Osteocyte (in vitro differentiated cells): ENCODE measurements at places on chromosomes 13 and 19. TPM values are rescaled to one million over a fixed set of nuclear protein-coding genes. Genes with fewer than 3 reads are reported as not detected.

GRCh38 chr13:20363172-20363571, 131.1 kb upstream of the GJB6 start:
- no peak for DNase-seq

GRCh38 chr19:30669329-30670010, 297.3 kb downstream of the ZNF536 start:
- DNase-seq: peak; percentile 89

DNA sequence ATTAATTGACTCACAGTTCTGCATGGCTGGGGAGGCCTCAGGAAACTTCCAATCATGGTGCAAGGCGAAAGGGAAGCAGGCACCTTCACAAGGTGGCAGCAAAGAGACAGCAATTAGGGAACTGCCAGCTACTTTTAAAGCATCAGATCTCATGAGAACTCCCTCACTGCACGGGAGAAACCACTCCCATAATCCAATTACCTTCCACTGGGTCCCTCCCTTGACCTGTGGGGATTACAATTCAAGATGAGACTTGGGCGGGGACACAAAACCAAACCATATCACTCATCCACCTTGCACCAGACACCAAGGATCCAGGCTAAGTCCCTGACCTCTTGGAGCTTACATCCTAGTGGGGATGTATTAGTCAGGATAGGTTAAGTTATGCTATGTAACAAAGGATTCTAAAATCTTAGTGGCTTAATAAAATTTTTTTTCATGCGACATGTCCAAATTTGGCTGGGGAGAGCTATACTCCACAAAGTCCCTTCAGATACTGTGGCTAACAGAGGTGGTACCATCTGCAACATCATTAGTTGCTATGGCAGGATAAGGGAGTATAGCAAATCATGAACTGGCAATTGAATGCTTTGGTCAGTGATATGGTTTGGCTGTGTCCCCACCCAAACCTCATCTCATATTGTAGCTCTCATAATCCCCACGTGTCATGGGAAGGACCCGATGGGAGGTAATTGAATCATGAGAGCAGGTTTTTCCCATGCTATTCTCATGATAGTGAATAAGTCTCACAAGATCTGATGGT, 8.3 kb upstream of the FAM187B start:
- DNase-seq: peak; percentile 7

DNA sequence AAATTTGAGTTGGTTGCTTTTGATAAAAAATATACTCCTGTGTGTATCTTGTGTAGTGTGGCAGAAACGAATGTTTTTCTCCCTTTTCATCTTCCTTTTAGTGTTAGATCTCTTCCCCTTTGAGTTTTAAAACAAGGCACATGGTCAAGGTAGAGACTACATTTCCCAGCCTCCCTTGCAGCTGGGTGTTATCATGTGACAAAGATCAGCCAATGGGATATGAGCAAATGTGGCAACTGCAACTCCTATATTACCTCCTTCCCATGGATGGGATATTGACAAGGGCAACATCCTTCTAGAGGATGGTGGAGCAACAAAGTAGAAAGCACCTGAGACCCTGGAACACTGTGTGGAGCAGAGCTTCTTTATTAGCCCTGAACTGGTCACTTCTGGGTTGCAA, 42.4 kb downstream of the ADGRE3 start:
- DNase-seq: no peak

- no peak for DNase-seq
These were observed 14.1 kb upstream of the RELB start for GRCh38 chr19:44987148-44987675.

DNA sequence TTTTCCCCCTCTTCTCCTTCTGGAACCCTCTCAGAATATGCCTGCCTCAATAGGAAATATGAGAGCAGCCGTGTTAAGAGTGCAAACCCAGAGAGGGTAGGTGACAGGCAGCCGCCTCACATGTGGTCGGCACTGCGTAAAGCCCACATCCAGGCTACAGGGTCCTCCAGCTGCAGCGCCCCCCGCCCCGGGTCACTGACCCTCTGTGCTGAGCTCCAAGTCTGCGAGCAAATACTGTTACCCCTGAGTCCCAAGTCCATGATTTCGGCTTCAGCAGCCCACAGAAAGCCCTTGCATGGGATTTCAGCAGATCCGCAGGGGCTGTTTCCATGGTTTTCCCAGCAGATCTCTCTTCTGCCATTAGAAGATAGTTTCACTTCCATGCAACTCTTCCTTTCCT, 186.9 kb upstream of the IRS2 start:
- DNase-seq: no peak

DNA sequence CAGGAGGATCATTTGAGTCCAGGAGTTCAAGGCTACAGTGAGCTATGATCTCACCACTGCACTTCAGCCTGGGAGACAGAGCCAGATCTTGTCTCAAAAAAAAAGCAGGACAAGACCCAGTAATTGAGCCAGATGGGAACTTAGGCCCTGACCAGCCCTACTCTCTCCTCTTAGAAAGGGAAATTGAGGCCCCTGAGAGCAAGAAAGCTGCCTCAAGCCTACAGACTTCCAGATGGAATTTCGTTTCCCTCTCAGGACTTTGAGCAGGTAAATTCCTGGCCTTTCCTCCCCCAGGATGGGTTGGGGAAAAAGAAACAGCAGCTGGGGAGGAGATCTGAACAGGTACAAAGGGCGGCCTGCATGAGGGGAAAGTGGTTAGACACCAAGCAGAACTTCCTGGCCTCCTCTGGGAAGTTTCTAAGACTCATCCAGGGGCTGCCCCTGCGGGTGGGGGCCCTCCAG, 3.6 kb upstream of the BCL3 start:
- DNase-seq: no peak

- DNase-seq: no peak
These were observed 66.1 kb downstream of the LHFPL6 start for GRCh38 chr13:39536906-39537305.

DNA sequence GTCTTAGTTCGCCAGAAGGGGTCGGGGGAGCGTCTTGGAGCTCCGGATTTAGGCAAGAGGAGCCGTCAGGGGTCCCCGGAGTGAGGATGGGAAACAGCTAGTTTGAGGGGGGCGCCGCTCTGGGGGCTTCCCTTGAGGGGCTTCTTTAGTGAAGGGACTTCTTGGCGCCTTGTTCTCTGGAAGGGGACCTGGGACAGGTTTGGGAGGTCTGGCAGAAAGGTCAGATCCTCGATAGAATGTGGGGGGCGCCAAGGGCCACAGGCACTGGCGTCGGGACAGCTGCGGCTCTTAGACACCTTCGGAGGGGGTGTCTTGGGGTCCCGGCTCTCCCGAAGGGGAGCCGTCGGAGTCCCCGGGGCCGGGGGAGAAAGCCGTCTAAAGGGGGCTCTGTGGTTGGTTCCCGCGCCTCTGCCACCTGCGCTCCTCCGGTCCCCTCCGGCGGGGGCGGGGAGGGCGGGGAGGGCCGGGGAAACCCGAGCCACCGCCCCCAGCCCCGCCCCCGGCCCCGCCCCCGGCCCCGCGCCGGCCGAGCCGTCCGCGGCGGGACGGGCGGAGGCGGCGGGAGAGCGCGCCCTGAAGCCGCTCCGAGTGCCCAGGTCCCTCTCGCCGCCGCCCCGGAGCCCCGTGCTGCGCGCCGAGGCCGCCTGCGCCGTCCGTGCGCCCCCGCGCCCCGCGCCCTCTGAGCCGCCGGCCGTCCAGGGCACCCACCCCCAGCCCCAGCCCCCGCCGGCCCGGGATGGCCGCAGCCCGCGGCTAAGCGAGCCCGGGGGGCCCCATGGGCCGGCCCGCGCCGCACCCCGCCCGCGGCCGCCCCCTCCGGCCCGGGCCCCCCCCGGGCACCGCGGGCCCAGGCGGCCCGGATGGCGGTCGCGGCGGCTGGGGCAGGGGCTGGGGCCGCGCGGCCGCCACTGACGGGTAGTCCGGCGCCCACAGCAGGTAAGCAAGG, at the start of gene NRTN:
TSS of gene NRTN (plus strand) at position 552 of the 946 bp plus-strand sequence. CDS start 19,099 bp downstream, outside the sequence.
- no peak for DNase-seq

DNA sequence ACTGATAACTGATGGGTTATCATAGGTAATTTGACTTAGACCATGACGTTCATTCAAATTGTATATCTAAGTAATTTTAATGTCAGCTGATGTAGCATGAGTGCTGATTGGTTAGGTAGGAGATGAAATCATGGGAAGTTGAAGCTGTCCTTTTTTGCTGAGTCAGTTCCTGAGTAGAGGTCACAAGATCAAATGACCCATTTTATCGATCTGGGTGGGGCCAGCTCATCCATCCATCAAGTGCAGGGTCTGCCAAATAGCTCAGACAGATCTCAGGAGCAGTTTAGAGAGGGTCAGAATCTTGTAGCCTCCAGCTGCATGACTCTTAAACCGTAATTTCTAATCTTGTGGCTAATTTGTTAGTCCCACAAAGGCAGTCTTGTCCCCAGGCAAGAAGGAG, 35.3 kb upstream of the CD177 start:
- DNase-seq: no peak

DNA sequence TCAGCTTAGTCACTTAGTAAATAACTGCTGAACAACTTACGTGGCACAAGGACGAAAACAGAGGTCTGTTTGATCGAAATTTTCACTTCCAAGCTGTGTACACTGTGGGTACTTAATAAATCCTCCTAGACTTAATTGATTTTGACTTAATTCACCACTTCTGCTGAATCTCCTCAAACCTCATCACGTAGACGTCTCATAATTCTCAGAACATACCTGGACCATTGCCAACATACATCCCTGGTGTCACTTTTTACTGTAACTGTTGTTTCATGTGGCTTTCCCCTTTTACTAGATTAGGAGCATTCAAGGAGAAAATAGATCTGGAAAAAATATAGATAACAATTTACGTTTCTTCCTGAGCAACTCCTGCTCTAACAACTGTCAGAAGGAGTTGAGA, 105.0 kb downstream of the MBNL2 start:
- DNase-seq: no peak

DNA sequence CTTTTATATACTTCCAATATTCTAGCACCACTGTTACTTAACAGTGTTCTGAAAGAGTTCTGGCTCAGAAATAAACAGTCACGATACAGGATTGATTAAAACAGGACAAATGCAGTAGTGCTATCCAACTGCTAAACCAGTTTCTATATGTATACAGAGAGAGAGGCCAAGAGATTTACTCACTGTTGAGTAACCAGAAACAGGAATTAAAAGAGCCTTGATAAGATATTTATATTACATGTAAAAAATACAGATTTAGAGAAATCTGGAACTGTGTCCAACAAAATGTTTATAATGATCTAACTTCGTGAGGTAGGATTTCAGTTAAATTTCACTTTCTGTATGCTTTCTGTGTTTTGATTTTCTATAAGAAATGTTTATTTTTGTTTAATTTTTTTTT, 116.6 kb downstream of the CDK8 start:
- DNase-seq: no peak

DNA sequence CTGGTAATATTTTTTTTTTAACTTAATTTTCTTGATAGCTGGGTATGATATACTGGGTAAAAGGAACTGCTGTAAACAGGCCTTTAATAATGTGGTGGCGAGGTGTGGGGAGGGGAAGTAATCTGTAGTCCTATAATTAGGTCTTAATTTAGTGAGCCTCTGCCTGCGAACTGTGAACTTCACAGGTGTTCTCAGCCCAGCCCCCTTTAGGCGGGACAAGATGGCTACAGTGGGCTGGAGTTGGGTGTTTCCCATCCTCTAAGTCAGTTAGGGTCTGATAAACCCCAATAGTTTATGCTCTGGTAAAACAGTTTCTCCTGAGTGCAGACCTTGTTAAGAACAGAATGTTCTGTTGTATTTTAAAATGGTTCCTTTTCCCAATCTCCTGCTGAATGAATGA, 97.6 kb upstream of the SERP2 start:
- DNase-seq: no peak

DNA sequence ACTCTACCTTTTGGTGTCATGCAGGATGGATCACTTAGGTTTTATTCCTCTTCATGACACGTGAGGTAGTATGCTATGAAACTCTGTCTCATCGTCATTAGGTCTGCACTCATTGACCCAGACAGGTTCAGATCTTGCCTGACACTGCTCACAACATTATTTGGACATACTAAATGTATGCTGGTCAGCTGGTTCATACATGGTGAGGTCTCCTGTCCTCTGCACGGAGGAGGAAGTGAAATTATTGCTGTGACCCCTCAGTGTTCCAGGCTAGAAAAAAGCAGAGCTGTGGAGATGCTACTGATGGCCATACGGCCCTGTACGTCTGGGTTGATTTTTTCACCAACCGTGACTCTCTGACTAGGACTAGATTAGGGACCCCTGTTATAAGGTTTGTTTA, 35.8 kb downstream of the LATS2 start:
- no peak for DNase-seq

GRCh38 chr13:44063881-44064280, 184.2 kb downstream of the LACC1 start:
- no peak for DNase-seq

- no peak for DNase-seq
These were observed 94.6 kb downstream of the DACH1 start for GRCh38 chr13:71772361-71772760.

DNA sequence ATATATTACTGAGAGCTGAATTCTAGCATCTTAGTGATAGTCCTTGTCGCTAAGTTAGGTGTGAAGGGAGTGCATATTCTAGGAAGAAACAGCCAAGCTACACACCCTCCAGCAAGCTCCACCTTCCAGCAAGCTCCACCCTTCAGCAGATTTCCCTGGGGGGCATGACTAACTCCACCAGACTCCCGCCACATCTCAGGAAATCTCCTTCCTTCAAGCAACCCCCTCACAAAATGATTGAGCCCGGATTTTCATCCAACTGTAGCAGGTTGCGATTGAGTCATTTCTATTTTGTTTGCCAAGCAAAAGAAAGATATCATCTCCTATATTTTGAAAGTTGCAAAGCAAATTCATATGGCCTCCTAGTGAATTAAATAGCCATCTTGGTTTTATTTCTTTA, 162.1 kb upstream of the TMTC4 start:
- DNase-seq: no peak

- DNase-seq: no peak
These were observed 51.7 kb upstream of the EEF1AKMT1 start for GRCh38 chr13:20825477-20825875.

DNA sequence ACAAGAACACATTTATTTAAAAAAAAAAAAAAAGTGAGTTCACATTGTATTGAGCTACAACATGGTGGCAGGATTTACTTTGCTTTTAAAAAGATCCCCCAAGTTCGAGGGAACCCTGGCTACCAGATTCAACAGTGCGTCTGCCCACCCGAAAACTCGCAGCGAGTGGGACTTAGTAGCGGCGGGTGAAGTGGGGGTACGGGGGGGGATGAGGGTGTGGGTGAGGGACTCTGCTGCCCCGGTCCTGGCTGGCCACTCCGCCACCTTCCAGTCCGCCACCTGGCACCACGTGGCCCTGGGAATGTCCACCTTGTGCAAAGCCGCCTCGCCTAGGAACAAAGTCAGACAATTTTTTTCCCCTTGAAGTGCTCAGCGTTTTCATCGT, 19.3 kb upstream of the TINCR start:
- no peak for DNase-seq

- DNase-seq: no peak
These were observed 62.9 kb downstream of the GGACT start for GRCh38 chr13:100525453-100526317.

The PEG3 gene
- total RNA-seq: not detected in 2 replicates

The PABPC3 gene
- 0.10 and 0.16 TPM in 2 replicates for total RNA-seq

The ADGRE1 gene
- total RNA-seq: not detected in 2 replicates

The C19orf85 gene
- total RNA-seq: not detected in 2 replicates

The FFAR1 gene
- total RNA-seq: not detected in 2 replicates

The PDS5B gene
- 65.8 and 72.4 TPM in 2 replicates for total RNA-seq

The MCEMP1 gene
- total RNA-seq: not detected in 2 replicates

The ZNF507 gene
- total RNA-seq: 22.4 and 23.8 TPM in 2 replicates

The TEX30 gene
- 8.7 and 9.0 TPM in 2 replicates for total RNA-seq

The ZNF723 gene
- not detected in 2 replicates for total RNA-seq

The ZNF628 gene
- 10.4 and 11.6 TPM in 2 replicates for total RNA-seq
